Stimulated activated CD4-positive, alpha-beta T cell treated with anti-CD3 and anti-CD28 coated beads, Interleukin-4, amount 100 ng/mL, for 48 hours (primary cell): ENCODE measurements at places on chromosomes 2 and 18.

GRCh38 chr2:99340669-99341236 lies 3.6 kb downstream of the EIF5B start:
- no peak for DNase-seq

DNA sequence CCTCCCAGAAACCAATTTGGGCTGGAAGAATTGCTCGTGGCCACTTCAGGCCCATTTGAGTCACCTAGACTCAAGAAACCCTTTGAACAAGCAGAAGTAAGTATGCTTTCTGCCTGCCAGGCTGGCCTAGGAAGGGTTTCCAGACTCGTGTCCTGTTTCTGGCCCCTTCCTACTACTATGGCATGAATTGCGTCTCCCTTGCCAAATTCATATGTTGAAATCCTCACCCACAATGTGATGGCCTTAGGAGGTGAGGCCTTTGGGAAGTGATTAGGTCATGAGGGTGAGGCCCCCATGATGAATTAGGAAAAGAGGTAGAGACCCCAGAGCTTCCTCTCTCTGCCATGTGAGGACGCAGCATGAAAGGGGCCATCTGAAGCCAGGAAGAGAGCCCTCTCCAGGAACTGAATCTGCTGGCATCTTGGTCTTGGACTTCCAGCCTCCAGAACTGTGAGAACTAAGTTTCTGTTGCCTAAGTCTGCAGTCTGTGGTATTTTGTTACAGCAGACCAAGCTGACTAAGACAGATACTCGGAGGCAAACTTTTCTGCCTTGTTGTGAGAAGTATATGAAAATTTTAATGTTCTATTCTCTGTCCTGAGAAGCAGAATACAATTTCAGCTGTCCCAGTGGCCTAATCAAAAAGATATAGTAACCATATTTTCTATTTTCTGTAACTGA lies 13.1 kb downstream of the GPR45 start:
- DNase-seq = no peak

- DNase-seq = no peak
These were observed 37.9 kb downstream of the MCFD2 start for GRCh38 chr2:46877619-46878113.

GRCh38 chr2:44949329-44950151 lies 8.0 kb downstream of the SIX3 start:
- no peak for DNase-seq

GRCh38 chr2:218745160-218745558 lies 34.5 kb downstream of the TTLL4 start:
- DNase-seq = no peak

- DNase-seq = no peak
These were observed 76.6 kb upstream of the RMDN2 start for GRCh38 chr2:37848451-37848850.

GRCh38 chr18:21452796-21453510 lies 147.6 kb downstream of the ESCO1 start:
- DNase-seq = no peak
